Mesothelial cell of epicardium (in vitro differentiated cells): ENCODE measurements at places on chromosomes 13 and 19. TPM values are rescaled to one million over a fixed set of nuclear protein-coding genes. Genes with fewer than 3 reads are reported as not detected.

- DNase-seq: no peak
- peaks cover 36% of the 10 kb centered on the region for H3K27me3 ChIP-seq
- no peaks in the 10 kb centered on the region for H3K36me3 ChIP-seq
- no peak overlapping the region for H3K4me3 ChIP-seq
Observed at GRCh38 chr19:17534767-17535166, 20.7 kb upstream of the COLGALT1 start.

- H3K4me1 ChIP-seq: no peaks in the 10 kb centered on the region
- DNase-seq: no peak
Observed at GRCh38 chr19:2661615-2662014, 40.9 kb downstream of the GNG7 start.

DNA sequence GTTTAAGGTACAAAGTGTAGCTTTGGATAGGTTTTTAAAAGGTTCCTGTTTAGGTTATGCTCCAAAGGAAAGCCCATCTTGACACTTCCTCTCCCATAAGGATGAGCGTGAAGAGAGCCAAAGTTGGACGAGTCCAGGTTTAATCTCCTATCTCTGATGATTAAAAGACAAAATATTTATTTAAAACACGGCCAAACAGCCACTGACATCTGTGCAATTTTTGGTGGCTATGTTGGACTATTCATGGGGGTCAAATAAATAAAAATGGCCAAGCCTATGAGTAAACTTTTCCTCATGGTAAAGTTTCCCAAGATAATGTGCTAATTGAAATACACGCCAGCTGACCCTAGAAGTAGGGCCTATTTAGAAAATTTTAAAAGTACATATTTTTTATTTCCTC lies 69.0 kb upstream of the DOCK9 start:
- H3K4me3 ChIP-seq: no peak overlapping the region
- H3K27ac ChIP-seq: no peak overlapping the region
- DNase-seq: no peak
- H3K27me3 ChIP-seq: no peaks in the 10 kb centered on the region
- no peaks in the 10 kb centered on the region for H3K36me3 ChIP-seq

DNA sequence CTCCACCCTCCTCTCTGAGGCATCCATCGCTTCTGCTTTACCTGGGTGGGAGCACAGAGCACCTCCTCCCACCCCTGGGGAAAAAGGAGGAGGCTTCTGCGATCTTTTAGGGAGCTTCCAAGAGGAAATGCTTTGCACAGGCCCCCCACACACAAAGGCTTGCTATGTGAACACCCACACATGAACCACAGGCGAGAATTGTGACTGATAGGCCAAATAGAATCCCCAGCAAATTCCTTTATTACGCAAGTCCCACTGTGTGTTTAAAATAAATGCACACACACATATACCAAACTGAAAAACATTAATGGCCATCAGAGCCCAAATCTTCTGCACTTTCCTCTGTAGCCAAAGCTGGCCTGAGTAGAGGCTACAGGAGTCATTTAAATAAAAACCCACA lies 50.6 kb downstream of the HSPH1 start:
- H3K36me3 ChIP-seq: no peaks in the 10 kb centered on the region
- no peaks in the 10 kb centered on the region for H3K4me1 ChIP-seq
- H3K4me3 ChIP-seq: no peak overlapping the region
- no peak overlapping the region for H3K27ac ChIP-seq

DNA sequence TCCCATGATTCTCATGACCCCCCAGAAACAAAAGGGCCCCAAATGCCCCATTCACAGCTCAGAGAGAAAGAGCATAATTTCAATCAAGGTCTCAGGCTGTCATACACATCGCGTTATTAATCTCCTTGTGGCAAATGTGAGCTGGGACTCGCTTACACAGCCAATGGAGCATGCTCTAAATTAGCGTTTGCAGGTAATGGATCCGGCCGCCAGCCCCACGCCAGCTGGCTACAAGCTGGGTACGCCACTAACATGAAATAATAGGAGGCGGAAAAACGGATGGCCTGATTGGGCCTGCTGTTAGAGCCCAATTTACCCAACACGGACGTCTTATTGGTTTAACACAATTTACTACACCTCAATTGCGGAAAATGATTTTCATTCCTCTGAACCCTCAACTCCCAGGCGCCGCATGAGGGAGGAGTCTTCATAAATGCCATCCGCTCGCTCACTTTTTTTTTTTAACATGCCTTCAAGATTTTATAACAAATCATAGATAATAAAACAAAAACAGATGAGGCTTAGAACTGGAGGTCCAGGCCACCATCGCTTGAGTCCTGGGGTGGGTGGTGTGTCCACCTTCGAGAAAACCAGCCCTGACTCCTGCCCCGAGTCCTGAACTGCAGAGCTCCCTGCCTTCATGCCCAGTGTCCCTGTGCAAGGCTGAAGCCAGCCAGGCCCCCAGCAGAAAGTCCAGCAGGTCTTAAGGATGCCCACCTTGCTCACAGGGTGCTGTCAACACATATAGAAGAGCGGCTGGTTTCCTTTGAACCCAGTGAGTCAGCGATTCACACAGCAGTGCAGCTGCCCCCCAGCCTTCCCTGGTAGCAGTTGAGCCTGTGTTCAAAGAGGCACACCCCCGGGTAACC lies 62.1 kb downstream of the PEPD start:
- peaks cover 16% of the 10 kb centered on the region for H3K4me1 ChIP-seq
- no peak overlapping the region for H3K4me3 ChIP-seq
- H3K36me3 ChIP-seq: peaks cover 3% of the 10 kb centered on the region
- no peak overlapping the region for H3K27ac ChIP-seq
- no peaks in the 10 kb centered on the region for H3K27me3 ChIP-seq
- no peak for DNase-seq

DNA sequence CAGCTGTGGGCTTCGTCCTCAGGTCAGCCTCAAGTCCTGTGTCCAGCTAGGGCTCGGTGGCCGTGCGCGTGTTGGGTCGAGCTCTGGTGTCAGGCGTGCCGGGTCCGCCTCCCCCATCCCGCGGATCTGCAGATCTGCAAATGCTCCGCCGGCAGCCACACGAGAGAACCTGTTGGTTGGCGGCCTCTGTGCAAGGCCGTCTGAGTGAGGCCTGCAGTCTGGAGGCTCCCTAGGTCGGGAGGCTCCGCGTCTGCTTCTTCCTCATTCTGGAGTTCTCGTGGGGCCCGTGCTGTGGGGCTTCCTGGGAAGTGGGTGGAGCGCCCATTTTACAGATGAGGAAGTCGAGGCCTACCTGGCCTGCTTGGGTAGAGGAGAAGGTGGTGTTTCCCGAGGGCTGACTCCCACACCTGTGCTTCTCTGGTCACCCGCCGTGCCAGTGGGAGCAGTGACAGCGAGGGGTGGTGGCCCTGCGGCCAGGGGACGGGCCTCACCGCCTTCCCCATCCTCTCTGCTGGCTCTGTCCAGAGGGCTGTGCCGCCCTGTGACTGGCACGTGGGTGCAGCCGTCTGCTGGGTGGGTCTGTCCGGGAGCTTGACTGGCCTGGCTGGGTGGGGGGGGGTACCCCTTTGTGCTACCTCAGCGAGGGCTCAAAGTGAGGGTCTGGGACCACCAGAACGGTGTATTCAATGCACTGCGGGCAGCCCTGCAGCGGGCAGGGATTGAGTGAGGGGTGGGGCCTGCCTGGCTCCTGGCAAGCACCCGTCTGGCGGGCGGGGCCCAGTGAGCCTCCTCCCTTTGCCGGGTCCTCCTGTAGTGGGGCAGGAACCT lies 3.3 kb downstream of the CSNK1G2 start:
- DNase-seq: no peak
- H3K27ac ChIP-seq: peak overlapping the region; percentile 34
- H3K27me3 ChIP-seq: no peaks in the 10 kb centered on the region
- no peak overlapping the region for H3K4me3 ChIP-seq
- H3K4me1 ChIP-seq: peaks cover 26% of the 10 kb centered on the region
- peaks cover 3% of the 10 kb centered on the region for H3K36me3 ChIP-seq

- no peak overlapping the region for H3K4me3 ChIP-seq
- H3K36me3 ChIP-seq: no peaks in the 10 kb centered on the region
- no peak overlapping the region for H3K27ac ChIP-seq
- H3K27me3 ChIP-seq: peaks cover 2% of the 10 kb centered on the region
- no peak for DNase-seq
Observed at GRCh38 chr19:4517451-4518057, 732 bp downstream of the PLIN4 start.

DNA sequence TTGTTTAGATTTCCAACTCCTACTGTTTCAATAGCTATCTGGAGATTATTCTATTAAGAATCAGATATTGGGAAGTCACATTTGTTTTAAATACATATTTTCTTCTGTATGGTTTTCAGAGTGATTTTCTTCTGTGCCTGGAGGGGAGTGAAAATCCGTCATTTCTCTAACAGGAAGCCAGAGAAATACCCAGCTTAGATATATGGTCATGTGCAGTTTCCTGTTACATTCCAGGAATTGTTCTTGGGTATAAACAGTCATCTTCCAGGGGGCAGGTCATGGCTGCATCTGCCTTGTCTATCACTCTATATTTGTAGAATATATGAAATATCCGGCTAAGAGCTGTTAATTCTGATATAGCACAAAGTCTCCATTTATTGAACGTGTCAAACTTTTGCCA lies 77.5 kb upstream of the MIR17HG start:
- H3K4me3 ChIP-seq: no peak overlapping the region
- H3K36me3 ChIP-seq: peaks cover 2% of the 10 kb centered on the region
- no peaks in the 10 kb centered on the region for H3K27me3 ChIP-seq
- DNase-seq: no peak
- H3K27ac ChIP-seq: peak overlapping the region; percentile 80

DNA sequence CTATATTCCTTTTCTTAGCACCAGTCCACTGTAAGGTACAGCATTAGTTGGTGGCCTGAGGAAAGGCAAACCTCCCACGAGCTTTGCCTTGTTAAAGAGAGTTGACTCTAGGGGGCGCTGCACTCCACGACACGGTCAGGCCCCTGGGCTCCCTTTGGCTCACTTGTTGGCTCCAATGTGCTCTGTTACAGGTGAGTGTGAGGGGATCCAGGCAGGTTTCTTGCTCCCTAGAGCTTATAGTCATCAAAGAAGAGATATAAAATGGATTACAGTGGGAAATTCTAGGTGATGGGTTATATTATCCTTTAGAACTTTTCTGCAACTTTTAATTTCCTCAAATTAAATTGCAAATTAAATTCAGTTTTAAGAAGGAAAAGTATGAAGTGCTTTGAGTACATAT lies 3.7 kb downstream of the WDR87 start:
- peak; percentile 83 for DNase-seq
- H3K36me3 ChIP-seq: no peaks in the 10 kb centered on the region
- H3K27me3 ChIP-seq: no peaks in the 10 kb centered on the region
- H3K27ac ChIP-seq: peak overlapping the region; percentile 43
- peaks cover 8% of the 10 kb centered on the region for H3K4me1 ChIP-seq
- no peak overlapping the region for H3K4me3 ChIP-seq

The CRB3 gene
- total RNA-seq: 18.9 to 21.9 TPM (median 20.6 TPM) in 3 replicates

The GZMM gene
- total RNA-seq: 0.25 to 0.40 TPM (median 0.29 TPM) in 3 replicates

The SYT3 gene
- total RNA-seq: 0.31 to 0.77 TPM (median 0.60 TPM) in 3 replicates

The KLC3 gene
- 6.4 to 8.0 TPM (median 6.9 TPM) in 3 replicates for total RNA-seq

The ZNF177 gene
- 8.7 to 12.6 TPM (median 10.6 TPM) in 3 replicates for total RNA-seq

The FGF14 gene
- total RNA-seq: 0.02 TPM in 1 of 3 replicates, not detected in the others

The SOX1 gene
- total RNA-seq: not detected in 3 replicates

The MBD3L2 gene
- not detected in 3 replicates for total RNA-seq

The PCSK4 gene
- total RNA-seq: 20.9 to 24.0 TPM (median 22.6 TPM) in 3 replicates
